Upper lobe of right lung (tissue), 1 donor: ENCODE measurements at places on chromosomes 3 and 15. TPM values are rescaled to one million over a fixed set of nuclear protein-coding genes. Genes with fewer than 3 reads are reported as not detected.

Gene GRIP2
- total RNA-seq, result 0.52 TPM

Gene FOXB1
- not detected for total RNA-seq

Gene PLA2G4D
- total RNA-seq, result not detected

Gene C2CD4A
- 0.14 TPM for total RNA-seq

Gene IQGAP1
- total RNA-seq, result 256 TPM

Gene TGM4
- total RNA-seq, result not detected

Gene APOD
- total RNA-seq, result 59.4 TPM

Gene GOLGA6L7
- not detected for total RNA-seq

Gene UBE2E2
- 45.9 TPM for total RNA-seq

Gene HCN4
- 0.06 TPM for total RNA-seq

- no peaks in the 10 kb centered on the region for H3K27me3 ChIP-seq
- H3K36me3 ChIP-seq, result peaks cover 24% of the 10 kb centered on the region
- DNase-seq, result no peak
- H3K4me1 ChIP-seq, result no peaks in the 10 kb centered on the region
- no peak overlapping the region for H3K27ac ChIP-seq
Observed at GRCh38 chr15:82763361-82764116, 42.3 kb downstream of the FSD2 start.

DNA sequence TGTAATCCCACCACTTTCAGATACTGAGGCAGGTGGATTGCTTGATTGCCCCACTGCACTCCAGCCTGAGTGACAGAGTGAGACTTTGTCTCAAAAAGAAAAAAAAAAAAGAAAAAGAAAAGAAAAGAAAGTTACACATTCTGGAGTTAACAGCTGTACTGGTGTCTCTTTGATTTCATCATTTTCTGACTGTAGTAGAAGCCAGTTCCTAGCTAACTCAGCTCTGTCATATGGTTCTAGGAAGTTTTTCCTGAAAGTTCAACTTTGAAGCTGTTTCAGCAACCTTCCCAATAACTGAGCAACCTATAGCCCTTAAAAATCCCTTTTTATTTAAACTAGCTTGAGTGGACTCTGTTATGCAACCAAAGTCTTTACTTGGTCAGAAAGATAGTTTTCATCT, 104.6 kb upstream of the STRIT1 start:
- H3K27ac ChIP-seq, result no peak overlapping the region
- H3K27me3 ChIP-seq, result no peaks in the 10 kb centered on the region
- no peak for DNase-seq

DNA sequence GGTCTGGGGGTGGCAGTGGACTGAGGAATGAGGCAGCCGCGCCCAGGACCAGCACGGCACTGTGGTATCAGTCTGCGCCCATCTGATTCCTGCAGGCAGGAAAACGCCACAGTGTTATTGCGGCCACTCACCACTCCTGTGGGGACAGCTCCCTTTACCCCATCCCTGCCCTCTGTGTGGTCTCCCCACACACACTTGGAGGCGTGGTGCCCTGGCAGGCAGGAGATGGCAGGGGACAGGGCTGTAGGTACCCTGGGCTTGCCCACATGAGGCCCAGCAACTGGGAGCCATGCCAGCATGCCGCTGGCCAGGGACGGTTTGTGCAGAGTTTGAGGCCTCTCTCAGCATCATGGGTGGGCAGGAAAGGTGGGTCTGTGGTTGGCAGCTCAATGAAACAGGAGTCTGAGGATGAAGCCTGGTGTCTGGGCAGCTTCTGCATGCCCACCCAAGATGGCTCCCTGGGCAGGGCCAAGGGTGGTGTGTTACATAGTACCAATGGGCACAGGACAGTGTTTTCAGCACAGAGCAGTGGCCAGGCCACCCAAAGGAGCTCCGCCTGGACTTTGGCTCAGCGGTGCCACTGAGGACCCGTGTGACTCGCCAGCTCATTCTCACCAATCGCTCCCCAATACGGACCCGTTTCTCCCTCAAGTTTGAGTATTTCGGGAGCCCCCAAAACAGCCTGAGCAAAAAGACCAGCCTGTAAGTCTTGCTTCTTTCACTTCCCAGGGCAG, 27.2 kb downstream of the ACAA1 start:
- H3K27ac ChIP-seq, result no peak overlapping the region
- no peak for DNase-seq

DNA sequence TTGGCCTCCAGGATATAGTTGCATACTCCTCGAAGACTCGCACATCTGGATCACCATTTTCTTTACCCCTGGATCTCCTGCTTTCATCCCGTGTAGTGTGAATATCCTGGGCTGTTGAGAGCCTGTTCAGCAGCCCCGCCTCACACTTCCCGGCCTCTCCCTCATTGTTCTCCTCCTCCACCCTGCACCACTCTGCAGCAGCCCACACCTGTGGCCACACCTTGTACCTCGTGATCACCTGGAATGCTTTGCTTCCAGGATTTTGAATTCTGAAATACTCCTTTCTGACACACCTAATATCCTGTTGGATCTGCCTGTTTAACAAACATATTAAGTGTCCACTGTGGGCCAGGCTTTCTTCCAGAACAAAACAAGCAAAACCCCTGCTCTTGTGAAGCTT, 14.4 kb downstream of the ABHD17C start:
- H3K4me1 ChIP-seq, result peaks cover 45% of the 10 kb centered on the region
- H3K36me3 ChIP-seq, result no peaks in the 10 kb centered on the region
- DNase-seq, result peak; percentile 83

DNA sequence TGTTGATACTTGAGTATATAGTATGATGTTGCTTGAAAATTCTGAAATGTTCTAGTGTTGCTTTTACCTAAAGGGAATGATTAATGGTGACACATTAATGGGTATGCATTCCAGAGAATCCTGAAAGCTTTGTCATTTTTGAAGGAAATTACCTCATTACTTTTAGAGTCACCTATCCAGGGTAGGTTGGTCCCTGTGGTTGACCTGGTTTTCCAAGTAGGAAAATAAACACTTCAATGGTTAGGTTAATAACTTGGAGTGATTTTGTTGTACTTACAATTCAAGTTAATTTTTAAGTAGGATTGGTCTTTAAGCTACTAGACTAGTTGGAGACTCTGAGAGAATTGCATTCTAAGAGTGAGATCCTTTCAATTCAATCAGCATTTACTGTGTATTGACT, 31.0 kb downstream of the MITF start:
- DNase-seq, result no peak
- peak overlapping the region; percentile 2 for H3K27ac ChIP-seq
- peaks cover 13% of the 10 kb centered on the region for H3K4me1 ChIP-seq
- H3K27me3 ChIP-seq, result no peaks in the 10 kb centered on the region
- no peak overlapping the region for H3K4me3 ChIP-seq

- no peaks in the 10 kb centered on the region for H3K4me1 ChIP-seq
- H3K27me3 ChIP-seq, result no peaks in the 10 kb centered on the region
- no peak for DNase-seq
- no peak overlapping the region for H3K4me3 ChIP-seq
- H3K36me3 ChIP-seq, result no peaks in the 10 kb centered on the region
Observed at GRCh38 chr3:150775001-150775599, 12.1 kb upstream of the SIAH2 start.

DNA sequence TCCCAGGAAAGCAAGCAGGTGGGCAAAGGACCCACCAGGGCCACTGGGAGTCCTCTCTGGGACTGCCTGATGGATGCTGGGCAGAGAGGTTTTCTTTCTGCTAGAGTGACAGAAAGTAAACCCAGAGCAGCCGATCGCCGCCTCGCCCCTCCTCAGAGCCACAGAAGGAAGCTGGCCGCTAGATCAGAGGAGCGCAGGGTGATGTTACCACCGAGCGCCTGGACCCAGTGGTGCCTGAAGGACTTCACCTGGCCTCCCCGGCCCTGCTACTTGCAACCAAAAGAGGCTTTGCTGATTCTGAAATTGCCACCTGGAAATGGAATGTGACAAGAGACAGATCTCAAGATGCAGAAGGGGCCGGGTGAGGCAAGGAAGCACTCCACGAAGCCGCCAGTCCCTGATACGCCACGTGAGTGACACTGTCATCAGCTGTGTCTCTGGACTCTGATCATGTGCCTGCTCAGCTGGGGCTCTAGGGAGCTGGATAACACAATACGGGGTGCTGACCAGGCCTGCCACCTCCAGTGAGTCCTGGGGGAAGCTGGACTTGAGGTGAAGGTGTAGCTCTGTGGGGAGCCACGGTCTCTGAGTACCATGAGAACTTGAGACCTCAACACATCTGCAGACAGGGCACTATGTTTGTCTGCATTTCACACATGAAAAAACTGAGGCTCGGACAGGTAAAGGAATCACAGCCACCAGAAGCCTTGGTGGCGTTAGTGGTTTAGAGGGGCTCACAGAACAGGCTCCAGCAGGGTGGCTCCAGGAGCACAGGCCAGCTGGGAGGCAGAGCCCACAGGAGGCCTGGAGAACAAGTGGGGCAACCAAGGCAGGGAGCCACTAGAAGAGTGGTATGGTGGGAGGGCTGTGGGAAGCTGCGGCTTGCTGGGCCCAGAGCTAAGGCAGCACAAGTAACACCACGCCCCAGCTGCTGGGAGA, 137.9 kb upstream of the PRR20G start:
- no peaks in the 10 kb centered on the region for H3K4me1 ChIP-seq
- no peak for DNase-seq
- peaks cover 38% of the 10 kb centered on the region for H3K27me3 ChIP-seq
- H3K4me3 ChIP-seq, result no peak overlapping the region
- no peaks in the 10 kb centered on the region for H3K36me3 ChIP-seq

- H3K27ac ChIP-seq, result no peak overlapping the region
- no peaks in the 10 kb centered on the region for H3K4me1 ChIP-seq
- no peaks in the 10 kb centered on the region for H3K27me3 ChIP-seq
- no peak for DNase-seq
Observed at GRCh38 chr3:1699361-1699920, 399.2 kb upstream of the CNTN4 start.

DNA sequence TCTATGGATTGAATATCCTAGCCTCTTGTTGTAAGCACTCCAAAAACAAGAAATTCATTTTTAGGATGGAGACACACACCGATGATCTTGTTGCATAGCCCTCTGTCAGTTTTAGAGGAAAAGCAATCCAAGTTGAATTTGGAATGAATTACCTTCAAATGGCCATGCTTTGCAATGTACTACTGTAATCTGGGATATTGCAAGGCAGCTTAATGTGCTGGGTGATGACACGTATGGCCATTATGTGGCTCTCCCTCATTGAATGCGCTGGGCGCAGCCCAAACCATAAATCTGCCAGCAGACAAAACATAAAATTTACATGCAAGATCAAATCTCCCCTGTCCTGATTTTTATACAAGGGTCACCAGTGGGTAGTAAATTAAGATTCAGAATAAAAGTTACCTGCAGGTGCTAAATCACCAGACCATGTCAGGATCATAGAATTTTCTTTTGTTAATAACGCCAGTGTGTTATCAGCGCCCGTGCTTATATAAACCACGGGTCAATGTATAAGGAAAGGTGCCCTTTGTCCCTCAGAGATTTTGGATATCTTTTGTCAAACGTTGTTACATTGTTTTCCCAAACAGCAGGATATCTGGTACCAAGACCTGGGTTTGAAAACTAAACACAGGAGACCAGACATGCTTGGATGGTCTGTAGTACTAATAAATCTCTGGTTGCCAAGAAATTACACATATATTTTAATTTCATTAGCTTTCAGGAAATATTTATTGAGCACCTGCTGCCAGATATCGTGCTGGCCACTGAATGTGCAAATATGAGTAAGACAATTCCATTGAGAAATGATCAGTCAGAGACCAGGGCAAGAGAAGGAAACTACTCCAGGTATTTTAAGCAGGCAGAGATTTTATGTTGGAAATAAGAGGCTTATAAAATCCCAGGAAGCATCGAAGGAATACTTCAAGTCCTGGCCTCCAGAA, 237.1 kb downstream of the EBLN2 start:
- H3K27ac ChIP-seq, result no peak overlapping the region
- no peak overlapping the region for H3K4me3 ChIP-seq
- no peaks in the 10 kb centered on the region for H3K4me1 ChIP-seq
- no peak for DNase-seq
- H3K27me3 ChIP-seq, result no peaks in the 10 kb centered on the region
- H3K36me3 ChIP-seq, result no peaks in the 10 kb centered on the region

DNA sequence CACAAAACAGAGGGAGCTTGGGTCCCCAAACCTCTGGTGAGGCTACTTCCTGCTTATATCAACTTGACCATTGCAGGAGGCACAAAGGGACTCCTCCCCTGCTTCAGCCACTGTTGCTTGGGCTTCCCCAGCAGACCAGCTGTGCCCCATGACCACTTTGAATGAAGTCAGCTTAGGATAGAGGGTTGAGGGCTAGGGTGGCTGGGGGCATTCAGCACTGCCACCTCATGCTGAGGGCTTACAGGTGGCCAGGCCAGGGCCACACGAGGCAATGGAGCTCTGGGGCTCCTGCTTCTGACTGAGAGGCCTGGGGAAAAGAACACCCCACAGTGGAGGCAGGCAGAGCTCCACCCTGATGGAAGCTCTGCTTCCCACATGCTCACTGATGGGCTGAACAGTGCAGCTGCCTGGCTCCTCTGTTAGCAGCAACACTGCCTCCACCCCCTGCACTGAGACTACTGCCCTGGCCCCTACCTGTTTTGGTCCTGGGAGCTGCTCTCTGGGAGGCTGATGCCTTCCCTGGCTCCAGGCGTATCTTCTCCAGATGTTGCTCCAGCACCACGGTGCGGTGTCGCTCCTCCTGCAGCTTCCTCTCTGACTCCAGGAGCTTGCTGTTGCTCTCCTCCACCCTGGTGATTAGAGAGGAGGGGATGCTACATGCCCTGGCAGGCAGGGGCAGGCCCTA, 10.2 kb upstream of the HHATL start:
- H3K4me3 ChIP-seq, result no peak overlapping the region
- DNase-seq, result peak; percentile 39
- H3K4me1 ChIP-seq, result no peaks in the 10 kb centered on the region
- no peaks in the 10 kb centered on the region for H3K27me3 ChIP-seq
- H3K36me3 ChIP-seq, result no peaks in the 10 kb centered on the region

GRCh38 chr3:66348704-66349103, 127.9 kb downstream of the SLC25A26 start:
- H3K36me3 ChIP-seq, result no peaks in the 10 kb centered on the region
- H3K27ac ChIP-seq, result no peak overlapping the region
- H3K4me1 ChIP-seq, result no peaks in the 10 kb centered on the region
- DNase-seq, result no peak

DNA sequence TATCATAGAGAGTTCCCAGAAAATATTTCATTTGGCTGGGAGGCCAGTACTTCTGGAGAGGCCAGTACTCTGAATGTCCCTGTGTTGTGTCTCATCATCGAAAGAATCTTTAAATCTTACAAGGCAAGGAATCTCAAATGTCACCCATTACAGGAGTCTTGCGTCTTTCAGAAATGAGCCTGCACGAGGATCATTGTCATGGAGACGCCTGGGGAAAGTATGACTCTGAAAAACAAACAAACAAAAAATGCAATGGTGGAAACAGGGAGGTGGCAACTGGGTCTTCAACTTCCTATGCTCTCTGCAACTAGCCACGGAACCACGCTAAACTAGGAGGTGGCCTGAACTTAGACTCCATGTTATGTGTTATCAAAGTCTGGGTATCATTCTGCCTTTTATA, 804.6 kb downstream of the EPHA3 start:
- H3K4me1 ChIP-seq, result no peaks in the 10 kb centered on the region
- H3K4me3 ChIP-seq, result no peak overlapping the region
- H3K27ac ChIP-seq, result no peak overlapping the region
- H3K36me3 ChIP-seq, result no peaks in the 10 kb centered on the region

GRCh38 chr3:100588251-100588650, 21.1 kb upstream of the ADGRG7 start:
- no peaks in the 10 kb centered on the region for H3K27me3 ChIP-seq
- H3K4me3 ChIP-seq, result no peak overlapping the region
- no peak for DNase-seq
